Activated CD4-positive, alpha-beta T cell treated with anti-CD3 and anti-CD28 coated beads, Interleukin-2, amount 10 ng/mL, durations not matched to agents 24 days and 14 days (primary cell): ENCODE measurements at places on chromosomes 2 and 18.

DNA sequence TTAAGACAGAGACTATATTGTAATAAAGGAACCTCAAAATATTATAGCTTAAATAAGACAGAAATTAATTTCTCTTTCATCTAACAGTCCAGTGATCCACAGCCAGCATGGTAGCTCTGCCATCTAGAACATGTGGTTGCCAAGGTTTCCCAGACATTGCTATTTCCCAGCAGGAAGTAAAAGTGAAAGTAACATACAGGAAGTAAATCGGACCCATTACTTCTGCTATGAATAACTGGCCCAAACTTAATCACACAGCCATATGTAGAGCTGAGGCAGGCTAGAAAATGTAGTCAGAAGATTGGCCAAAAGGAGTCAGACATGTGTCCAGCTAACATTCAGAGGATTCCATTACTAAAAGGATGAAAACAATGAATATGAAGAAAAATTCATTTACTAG is 71.0 kb downstream of the NOL4 start:
- no peak for DNase-seq

GRCh38 chr2:31523871-31524492 is 56.8 kb downstream of the SRD5A2 start:
- peak; percentile 86 for DNase-seq

DNA sequence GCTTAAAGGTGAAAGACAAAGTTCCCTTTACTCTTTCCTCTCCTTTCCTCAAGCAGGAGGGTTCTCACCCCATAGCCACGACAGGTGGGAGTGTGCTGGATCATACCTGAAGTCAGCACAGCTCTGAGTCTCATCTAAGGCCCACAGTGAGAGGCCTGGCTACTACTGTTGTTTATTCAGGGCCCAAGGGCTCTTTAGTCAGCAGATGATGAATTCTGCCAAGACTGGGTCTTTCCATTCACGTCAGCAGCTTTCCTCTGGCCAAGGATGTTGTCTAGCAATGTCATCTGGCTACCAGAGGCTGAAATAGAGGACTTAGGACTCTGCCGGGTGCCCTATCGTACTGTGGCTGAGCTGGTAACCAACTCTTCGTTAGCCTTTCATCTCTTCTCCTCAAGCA is 308.4 kb upstream of the THUMPD2 start:
- no peak for DNase-seq

DNA sequence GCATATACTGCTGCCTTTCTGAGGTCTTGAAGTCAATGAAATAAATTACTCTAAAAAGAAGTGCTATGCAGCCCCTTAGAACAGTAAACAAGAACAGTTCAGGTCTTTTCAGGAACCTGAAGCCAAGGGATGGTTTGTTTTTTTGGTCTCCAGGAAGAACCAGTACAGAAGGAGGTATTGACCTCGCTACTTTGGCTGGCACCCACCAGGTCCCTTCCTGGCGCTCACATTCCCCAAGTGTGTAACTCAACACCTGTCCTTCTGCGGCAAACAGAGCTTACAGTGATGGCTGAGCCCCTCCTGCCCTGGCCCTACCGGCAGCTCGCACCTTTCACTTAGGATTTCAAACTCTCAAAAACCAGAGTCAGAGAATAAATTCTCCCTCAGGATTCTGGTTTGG is 51.9 kb downstream of the SETBP1 start:
- DNase-seq: no peak

DNA sequence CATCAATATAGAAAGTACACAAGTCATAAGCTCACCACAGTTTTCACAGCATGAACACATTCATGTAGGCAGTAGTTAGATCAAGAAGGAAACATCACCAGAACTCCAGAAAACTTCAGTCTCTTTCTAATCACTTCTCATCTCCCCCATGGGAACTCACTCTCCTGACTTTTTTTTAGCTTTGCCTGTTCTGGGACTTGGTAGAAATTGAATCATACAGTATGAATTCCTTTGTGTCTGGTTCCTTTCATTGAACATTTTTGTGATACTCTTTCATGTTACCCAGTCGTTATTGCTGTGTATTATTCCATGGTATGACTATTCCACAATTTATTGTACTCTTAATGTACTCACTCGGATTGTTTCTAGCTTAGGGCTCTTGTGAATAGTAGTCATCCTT is 160.2 kb downstream of the TAF4B start:
- no peak for DNase-seq

DNA sequence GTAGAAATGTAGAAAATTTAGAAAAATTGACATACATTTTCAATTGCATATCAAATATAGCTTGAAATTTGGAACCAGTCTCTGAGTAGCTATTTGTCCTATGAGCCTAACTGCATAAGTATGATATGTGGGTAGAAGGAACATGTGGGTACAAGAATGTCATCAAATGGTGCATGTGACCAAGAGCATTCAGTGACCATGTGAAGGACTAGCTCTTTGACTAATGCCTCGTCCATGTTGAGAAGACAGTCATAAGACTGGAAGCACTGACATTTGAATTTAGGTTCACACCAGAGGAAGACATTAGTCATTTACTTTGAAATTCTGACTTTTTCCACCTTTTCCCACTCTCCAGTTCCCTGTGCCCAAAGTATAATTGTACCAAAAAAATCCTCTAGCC is 12.6 kb downstream of the MRPL44 start:
- DNase-seq: no peak
